ENCODE measurements at places on chromosomes 3 and 15.

DNA sequence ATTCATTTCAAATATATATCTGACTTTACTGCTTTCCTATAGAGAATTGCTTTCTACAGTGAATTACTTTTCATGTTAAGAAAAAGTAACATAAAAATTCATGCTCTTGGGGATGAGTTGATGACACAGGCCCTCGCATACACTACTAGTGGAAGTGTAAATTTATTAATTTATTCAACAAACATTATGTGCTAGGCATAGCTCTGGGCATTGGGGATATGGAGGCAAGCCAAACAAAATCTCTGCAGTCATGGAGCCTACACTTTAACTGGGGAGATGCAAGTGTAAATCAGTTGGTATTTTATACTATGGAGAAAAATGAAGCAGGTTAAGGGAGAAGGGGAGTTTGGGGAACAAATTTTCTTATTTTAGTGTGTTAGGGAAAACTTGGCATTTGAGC lies 340.7 kb downstream of the RAP2B start:
- no peak for DNase-seq

DNA sequence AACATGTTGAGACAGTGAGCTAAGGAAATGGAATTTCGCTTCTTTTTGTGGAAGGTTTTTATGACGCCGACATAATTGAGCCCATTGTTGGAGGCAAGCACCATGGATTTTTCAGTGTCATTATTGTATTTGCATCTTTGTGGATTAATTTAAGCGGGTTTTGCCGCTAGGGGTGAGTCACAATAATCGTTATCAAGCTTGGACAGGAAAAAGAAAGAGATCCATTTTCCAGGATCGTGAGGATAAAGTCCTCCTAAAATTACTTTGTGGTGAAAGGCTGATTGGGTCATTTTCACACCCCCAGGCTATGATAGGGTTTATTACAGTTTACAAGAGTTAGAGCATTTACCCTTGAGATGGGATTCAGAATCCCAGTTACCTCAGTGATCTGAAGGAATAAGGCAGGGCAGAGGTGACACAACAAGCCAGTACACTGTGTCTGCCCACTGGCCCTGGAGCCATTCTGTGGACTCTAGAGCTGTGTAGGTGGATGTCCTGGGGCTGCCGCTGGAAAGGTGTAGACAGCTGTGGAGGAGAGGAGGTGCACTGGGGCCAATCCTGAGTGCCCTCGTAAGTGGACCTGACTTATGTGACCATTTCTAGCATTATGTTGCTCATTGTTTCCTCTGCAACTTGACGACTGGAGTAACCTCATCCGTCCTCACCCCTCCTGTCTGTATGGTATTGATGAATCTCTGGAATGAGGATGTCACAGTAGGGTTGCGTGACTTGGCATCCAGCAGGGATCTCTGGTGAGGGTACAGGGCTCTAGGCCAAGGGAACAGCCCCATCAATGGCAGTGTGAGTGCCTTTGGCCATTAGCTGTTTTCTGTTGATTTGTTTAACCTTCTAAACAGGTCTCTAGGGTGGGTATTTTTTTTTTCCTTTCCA lies 370.1 kb downstream of the LRTM1 start:
- DNase-seq = no peak

GRCh38 chr3:10322352-10322710 lies 1.4 kb upstream of the SEC13 start:
- DNase-seq = no peak

DNA sequence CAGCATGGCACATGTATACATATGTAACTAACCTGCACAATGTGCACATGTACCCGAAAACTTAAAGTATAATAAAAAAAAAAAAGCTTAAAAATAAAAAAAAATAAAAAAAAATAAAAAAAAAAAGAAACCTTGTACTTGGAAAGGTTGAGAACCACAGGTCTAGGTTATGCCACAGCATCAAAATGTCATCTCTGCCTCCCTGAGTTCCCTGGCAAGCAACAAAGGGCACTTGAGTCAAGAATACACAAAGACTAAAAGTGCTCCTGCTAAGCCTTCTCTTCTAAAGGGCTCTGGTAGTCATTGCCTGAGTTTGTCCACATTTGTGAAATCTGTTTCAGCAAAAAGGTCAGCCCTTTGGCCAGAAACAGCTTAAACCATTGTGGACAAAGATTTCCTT lies 395.8 kb upstream of the CCDC54 start:
- no peak for DNase-seq

DNA sequence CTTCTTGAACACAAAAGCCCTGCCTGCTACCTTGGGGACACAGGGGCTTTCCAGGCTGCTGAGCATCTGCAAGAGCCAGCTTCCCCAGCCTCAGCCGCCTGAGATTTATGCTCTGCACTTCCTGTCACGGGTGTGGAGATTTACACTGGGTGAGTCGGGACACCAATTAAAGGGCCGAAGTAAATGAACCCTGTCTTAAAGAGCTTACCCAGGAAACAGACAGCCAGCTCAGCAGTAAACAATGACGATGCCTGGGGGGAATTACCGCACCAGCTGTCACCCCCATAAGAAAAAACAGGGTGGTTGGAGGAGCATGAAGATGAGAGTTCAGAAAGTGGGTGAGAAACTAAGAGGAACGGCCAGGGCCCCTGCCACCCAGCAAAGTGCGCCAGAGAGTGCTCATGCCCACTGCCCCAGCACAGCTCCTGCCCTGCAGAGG lies 37.5 kb upstream of the IQSEC1 start:
- DNase-seq = no peak

DNA sequence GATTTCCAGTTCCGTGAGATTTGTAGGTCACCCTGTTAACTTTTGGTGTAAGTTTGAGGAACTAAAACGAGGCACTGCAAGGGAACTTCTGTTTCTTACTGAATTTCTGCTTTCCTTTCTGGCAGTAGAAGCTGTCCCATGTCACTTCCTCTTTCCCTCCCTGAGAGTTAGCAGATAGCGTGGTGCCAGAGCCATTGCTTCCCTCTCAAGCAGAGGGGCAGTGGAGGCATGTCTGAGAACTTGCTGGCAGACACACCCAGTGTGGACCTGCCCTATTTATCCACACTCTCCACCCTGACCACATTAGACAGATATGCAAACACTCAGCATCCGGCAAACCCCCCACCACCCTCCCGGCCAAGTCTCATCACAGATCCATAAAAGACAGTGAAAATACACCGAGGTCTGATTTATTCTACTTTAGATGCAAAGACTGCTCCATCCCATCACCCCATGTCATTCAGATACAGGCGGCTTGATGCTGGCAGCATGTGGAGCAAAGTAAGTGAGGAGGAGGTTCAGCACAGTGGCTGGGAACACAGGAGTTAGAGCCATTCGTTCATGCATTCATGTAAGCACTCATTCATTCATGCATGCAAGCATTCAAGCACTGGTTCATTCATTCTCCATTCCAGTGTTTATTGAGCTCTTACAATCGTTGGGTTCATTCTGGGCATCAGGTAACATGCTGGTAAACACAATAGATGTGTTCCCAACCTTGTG lies 324.7 kb downstream of the SHQ1 start:
- DNase-seq = no peak

DNA sequence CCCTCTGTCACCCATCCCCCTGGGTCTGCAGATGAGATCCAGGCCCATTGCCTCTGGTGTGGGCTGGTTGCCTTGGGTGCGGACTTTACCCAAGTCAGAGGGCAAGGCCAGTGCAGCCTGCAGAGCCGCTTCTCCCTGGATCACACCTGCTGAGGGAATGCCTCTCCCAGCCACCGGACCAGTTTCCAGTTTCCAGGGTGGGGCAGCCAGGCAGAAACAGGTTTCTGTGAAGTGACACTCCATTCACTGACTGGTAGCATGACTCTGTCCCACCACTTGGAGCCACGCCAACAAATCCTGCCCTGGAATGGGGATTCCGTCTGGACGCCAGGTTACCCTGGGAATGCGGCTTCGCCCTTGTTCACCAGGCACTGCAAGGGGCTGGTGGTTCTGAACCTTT lies 30.0 kb downstream of the PAQR5 start:
- DNase-seq = no peak

DNA sequence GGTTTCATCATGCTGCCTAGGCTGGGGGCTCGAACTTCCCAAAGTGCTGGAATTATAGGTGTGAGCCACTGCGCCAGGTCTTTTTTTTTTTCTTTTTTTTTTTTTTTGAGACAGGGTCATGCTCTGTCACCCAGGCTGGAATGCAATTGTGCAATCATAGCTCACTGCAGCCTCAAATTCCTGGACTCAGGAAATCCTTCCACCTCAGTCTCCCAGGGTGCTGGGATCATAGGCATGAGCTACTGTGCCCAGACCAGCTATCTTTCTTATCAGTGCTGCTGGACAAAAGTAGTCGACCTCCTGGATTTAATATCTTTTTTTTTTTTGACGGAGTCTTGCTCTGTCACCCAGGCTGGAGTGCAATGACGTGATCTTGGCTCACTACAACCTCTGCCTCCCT lies 60.8 kb downstream of the TFDP2 start:
- DNase-seq = no peak

GRCh38 chr3:195711813-195712534 lies 8.8 kb upstream of the MUC20 start:
- DNase-seq = no peak

DNA sequence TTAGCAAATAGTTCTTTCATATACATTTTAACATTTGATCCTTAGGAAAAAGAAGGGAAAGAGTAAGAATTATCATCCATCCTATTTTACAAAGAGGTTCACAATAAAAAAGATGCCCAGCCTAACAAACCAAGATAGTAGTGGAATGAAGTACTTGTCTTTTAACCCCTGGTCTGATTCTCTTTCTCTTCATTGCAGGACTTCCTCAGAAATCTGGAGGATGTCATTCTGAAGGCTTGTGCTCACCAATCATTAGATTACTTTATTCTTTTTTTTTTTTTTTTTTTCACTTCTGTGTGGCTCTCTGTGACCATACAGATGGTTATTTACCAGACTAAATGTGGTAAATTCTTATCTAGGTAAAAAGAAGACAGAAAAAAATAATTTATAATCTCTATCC lies 7.0 kb downstream of the HDGFL3 start:
- no peak for DNase-seq

GRCh38 chr15:44666210-44667038 lies 3.0 kb upstream of the SPG11 start:
- no peak for DNase-seq

GRCh38 chr15:88011533-88011932 lies 245.0 kb downstream of the NTRK3 start:
- no peak for DNase-seq

GRCh38 chr3:46423588-46423987 lies 16.5 kb downstream of the CCRL2 start:
- no peak for DNase-seq

DNA sequence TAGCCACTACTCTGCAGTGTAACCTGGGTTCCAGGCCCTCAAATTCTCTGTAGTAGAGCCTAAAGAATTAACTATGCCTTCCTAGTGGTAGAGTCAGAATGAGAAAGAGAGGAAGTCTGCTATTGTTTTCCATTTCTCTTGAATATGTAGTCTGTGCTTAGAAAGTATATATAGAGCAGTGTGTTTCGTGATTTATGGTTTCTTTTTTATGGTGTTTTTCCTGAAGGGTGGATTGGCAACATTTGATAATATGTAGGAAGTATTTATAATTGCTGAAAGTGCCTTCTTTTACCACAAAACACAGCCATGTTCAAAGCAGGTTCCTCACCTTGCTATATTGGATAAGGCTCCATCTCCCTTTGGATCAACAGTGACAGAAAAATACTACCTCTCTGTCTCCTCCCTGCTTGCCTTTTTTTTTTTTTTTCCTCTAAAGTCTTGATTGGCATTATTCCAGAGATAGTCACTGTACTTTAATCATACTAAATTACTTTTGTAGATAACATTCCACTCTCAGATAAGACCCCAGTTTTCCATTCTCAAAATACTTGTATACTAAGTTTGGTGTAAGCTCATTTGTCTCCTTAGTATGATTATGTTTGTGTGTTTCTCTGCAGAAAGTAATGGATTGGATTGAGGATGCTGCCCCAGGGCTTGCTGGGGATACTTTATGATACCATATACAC lies 47.8 kb downstream of the IQGAP1 start:
- no peak for DNase-seq

DNA sequence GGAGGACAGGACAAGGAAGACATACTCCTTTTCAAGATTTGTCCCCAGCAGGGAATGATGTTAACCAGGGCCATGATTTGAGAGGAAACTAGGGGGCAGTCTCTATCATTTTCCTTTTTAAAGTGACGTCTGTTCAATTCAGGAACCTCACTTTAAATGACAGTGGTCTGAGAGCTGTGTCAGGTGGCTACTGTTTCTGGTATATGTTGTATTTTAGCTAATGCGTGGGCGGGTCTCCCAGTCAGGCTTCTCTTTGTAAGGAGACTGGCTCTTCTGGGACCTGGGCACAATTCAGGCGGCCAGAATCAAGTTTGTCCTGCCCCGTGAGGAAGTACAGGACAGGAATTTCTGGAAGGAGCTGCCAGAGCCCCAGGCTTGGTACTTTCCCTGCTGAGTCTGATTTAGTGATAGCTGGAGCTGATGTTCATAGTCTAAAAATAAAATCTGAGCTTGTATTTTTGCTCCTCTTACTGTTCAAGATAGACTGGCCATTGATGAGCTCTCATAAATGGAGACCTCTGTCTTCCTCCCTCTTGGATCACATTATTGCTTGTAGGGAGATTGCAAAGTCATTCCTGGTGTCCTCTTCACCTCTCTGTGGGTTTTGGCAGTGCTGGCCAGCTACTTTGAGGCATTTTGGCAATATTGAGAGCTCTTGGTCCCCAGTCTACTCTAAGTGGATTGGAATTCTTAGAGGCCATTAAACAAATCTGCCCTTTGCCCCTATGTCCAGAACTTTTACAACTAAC lies 25.6 kb downstream of the SQOR start:
- DNase-seq = no peak

GRCh38 chr3:194866236-194866635 lies 180.6 kb downstream of the FAM43A start:
- DNase-seq = no peak

DNA sequence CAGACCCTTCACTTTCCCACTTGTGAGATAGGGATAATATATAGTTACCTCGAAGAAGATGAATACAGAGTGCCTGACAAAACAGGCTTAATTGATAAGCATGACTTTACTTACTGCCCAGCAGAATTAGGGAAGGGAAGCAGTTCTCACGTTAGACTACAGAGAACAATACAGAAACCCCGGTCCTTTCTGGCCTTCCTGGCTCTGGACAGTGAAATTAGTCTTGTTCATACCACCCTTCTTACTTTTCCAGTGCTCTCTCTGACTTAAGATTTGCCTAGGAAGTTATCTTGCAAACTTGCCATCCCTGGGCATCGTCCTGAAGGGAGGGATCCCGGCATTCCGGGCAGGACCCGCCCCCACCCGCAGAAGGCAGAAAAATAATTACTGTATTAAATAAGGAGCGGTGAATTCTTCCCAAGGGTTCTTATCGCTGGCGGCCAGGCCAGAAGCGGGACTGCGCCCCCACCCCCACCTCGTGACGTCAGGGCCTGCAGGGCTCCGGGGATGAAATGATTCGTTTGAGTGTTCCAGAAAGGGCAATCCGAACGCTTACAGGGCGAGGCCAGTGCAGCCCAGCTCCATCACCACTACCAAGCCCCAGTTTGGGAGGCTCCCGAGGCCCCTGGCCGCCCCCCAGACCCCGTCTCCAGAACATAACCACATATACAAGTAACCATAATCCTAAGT lies 8.4 kb downstream of the SOX2 start:
- DNase-seq = no peak

GRCh38 chr3:38353151-38353550 lies 6.6 kb downstream of the XYLB start:
- DNase-seq = no peak

- no peak for DNase-seq
Measured at GRCh38 chr3:104437131-104437750, 929.5 kb upstream of the ALCAM start.

GRCh38 chr15:69941706-69942495 lies 155.8 kb downstream of the TLE3 start:
- no peak for DNase-seq

- no peak for DNase-seq
Measured at GRCh38 chr15:77035584-77035983, 35.3 kb downstream of the TSPAN3 start.

Measured in pulmonary artery endothelial cell (primary cell).